ENCODE measurements at places on chromosomes 5 and 9.

- no peak for DNase-seq
These were observed 20.1 kb downstream of the RCL1 start for GRCh38 chr9:4812858-4813257.

- no peak for DNase-seq
These were observed 8.1 kb upstream of the ASB6 start for GRCh38 chr9:129649726-129650679.

- no peak for DNase-seq
These were observed 78.6 kb downstream of the PTPN3 start for GRCh38 chr9:109419531-109419930.

DNA sequence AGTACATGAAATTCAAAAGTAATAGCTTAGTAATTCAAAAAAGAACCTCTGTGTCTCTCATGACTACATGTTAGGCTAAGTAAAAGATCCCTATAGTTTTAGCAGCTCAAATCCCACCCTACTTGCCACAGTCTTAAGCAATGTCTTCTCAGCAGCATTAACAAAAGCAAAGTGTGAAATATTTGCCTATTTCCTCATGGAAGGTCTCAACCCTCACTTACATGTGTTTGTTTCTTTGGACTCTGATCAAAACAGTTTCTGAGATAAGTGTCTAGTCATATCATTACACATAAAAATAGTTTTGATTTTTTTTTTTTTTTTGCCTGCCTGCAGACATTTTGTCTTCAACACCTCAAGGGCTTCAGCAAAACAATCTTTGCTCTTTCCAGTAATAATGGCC, 310.5 kb downstream of the CETN3 start:
- DNase-seq, result no peak

DNA sequence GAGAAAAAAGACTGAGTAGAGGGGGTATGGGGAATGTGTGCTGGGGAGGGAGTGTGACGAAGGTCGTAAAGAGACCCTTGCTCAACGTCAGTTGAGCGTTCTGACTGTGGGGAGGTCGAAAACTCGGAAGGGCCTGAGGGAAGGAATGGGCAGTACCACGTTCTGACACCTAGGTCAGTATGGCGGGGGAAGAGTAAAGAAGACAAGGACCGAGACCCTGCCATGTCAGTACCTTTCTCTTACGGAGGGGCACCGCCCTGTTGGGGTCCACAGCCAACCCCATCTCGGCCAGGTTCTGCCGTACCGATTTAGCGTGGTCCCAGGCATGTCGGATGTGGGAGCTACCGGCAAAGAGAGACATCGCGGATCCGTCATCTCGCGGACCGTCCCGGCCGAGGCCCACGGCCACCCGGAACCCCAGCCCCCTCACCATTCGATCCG, 375 bp downstream of the NOP16 start:
- no peak for DNase-seq

GRCh38 chr5:5351288-5351979, 71.0 kb upstream of the ICE1 start:
- no peak for DNase-seq

GRCh38 chr5:15946026-15946425, 233.6 kb downstream of the MARCHF11 start:
- DNase-seq, result no peak

DNA sequence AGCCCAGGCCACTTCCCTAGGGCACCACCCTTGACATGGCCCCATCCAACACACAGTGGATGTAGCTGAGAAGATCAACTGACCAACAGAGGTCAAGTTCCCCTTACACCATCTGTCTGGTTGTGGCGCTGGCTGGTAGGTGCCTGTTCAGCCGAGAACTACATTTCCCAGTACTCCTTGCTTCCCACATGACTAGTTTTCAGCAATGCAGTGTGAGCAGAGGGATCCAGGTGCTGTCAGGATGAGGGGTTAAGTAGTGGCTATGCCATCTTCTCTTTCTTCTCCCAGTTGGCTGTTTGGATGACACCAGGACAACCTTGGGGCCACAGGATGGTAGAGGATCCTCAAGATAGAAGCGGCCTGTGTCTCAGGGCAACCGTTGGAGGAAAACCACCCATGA, 48.6 kb upstream of the SH3PXD2B start:
- DNase-seq, result no peak

- no peak for DNase-seq
These were observed 459.0 kb upstream of the KLF4 start for GRCh38 chr9:107948601-107949000.

All from stimulated activated CD4-positive, alpha-beta T cell treated with anti-CD3 and anti-CD28 coated beads, Interleukin-2, amount 100 ng/mL, for 48 hours (primary cell).